ENCODE measurements at places on chromosomes 16 and 17. TPM values are rescaled to one million over a fixed set of nuclear protein-coding genes. Genes with fewer than 3 reads are reported as not detected.

CRHR1 gene
- total RNA-seq, result not detected

KRTAP9-8 gene
- total RNA-seq, result not detected

HEATR9 gene
- total RNA-seq, result 2.3 TPM

SP2 gene
- total RNA-seq, result 22.1 TPM

CDH13 gene
- not detected for total RNA-seq

GH1 gene
- not detected for total RNA-seq

CD19 gene
- total RNA-seq, result not detected

EVPL gene
- 0.11 TPM for total RNA-seq

SLC5A10 gene
- total RNA-seq, result not detected

SPATA22 gene
- not detected for total RNA-seq
